ENCODE measurements at places on chromosomes 7 and 10. TPM values are rescaled to one million over a fixed set of nuclear protein-coding genes. Genes with fewer than 3 reads are reported as not detected.
A peak's percentile ranks its signal among the peaks of the same experiment; 100 is the strongest.

The SAP25 gene
- total RNA-seq = 1.1 TPM

DNA sequence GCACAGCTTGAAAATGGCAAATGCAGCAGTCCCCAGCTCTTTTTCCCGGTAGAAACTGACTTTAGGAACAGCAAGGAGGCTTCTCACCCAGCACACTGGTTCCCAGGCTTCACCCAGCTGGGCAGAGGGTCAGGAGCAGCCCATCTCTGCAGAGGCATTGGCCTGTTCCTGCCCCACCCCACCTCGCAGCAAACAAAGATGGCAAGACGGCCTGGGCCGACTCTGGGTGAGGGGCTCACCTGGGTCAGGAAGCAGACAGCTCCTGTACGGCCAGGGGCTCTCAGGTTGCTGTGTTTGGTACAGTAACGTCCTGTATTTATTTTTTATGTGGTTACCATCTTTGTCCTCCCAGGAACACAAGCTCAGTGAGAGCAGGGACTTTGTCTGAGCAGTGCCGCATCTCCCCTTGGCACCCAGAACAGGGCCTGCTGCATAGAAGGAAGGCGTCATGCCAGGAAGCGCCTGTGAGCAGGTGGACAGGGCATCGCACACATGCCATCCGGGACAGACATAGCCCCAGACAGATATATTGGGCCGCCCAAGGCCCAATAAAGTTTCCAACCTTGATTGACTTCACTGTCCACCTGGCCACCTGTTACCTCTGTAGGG lies 585.0 kb upstream of the FOXK1 start:
- no peak for DNase-seq

- DNase-seq = no peak
Observed at GRCh38 chr7:22995011-22995410, 18.9 kb downstream of the HYCC1 start.

The PARD3 gene
- 46.7 TPM for total RNA-seq

DNA sequence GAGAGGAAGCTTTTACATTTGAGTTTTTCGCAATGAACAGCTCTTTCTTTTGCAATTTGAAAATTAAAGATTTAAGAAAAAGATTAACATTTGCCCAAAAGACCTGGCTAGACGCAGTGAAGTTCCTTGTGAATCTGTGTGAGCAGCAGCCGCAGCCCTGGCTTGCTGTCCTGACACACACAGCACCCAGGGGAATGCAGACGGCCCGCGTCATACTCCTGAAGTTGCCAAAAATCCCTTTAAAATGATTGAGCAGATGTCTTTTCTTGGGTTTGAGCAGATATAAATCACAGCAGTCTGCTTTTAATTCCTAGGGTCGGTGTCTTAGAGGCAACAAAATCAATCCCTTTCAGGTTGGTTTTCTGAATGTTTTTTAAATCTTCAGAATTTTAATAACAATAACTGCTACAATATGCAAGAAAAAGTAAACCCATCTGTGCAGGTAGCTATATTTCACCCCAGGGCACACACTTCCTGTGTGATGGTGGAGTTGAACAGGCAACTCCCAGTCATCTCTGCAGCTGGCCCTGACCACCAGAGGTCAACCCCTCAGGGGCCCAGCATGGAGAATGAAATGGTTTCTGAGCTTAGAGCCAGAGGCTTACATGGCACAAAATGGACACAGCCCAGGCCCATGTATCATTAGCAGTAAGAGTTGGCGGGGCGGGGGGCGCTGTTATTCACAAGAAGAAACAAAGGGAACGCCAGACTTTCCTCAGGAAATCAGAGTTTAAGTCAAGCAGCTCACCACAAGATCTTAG lies 32.2 kb upstream of the TRIL start:
- DNase-seq = no peak

- no peak for DNase-seq
Observed at GRCh38 chr10:71603150-71603549, 116.4 kb downstream of the C10orf105 start.

DNA sequence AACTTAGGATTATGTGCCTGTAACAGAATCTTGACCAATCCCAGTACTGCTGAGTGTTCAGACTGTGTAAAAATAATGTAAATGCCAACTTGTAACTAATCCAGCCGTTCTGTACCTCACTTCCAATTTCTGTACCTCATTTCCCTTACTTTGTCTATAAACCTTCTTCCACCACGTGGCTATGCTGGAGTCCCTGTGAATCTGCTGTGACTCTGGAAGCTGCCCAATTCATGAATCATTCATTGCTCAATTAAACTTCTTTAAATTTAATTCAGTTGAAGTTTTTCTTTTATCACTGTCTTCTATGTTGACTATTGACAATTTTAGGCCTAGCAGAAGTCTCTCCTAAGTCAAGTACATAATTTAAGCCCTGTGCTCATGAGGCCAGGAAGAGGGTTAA lies 215.3 kb upstream of the RHOBTB1 start:
- DNase-seq = no peak

The STARD3NL gene
- 47.9 TPM for total RNA-seq

The UCMA gene
- total RNA-seq = not detected

DNA sequence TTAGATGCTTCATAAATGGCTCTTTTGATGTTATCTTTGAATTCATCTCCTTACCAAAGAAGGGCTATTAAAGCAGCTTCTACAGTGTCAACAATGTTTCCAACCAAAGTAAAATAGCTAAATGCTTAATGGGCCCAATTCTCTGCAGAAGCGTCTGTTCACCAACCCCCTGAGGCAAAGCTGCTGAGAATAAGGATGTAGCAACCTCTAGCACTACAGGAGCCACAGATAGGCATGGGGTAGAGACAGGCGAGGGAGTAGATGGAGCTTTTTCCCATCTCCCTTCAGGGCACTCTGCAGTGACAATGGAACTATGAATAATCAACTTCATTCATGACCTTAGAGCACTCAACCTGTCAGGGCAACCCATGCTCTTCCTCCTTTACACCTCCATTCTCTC lies 134.1 kb downstream of the FZD1 start:
- DNase-seq = no peak

DNA sequence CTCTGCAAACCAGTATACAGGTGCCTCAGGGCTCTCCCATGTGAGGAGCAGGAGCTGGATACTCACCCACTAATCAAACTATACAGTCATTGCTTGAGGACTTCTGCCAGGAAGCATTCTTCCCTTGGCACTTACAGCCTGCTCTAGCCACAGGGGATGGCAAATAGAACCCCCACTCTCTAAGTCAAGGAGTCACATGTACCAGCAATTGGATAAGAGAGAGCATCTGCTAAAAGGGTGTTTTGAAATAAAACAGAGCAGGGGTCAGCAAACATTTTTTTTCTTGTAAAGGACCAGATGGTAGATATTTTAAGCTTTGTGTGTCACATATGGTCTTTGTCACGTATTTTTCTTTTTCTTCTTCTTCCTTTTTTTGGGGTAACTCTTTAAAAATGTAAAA lies 865.2 kb upstream of the GHITM start:
- no peak for DNase-seq

- no peak for DNase-seq
Observed at GRCh38 chr10:110709444-110709828, 65.3 kb downstream of the RBM20 start.

DNA sequence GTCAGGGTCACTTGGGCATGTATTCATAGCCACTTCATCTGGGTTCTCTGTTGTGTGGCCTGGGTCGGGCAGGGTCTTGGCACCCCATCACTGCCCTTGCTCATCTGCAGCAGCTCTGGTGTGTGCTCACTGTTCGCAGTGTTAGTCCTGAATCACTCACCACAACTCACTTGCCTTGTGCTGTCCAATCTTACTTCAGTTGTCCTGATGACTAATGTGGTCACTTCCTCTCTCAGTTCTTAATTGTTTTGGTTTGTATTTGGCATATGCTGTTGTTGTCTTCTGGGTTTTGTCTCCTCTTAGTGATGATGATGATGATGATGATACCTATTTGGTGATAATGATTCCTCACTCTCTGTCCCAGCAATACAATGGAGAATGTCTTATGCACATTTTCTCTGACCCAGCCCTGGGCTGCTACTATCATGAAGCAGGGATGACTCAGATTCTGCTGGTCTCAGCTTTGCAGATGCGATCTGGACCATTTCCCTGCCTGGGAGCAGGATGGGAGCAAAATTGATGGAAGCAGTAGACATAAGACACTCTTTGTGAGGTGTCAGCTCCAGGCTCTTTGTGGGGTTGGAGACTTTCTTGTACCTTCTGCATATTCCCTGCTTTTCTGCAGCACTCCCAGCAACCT lies 17.0 kb downstream of the ADRA2A start:
- DNase-seq = no peak

DNA sequence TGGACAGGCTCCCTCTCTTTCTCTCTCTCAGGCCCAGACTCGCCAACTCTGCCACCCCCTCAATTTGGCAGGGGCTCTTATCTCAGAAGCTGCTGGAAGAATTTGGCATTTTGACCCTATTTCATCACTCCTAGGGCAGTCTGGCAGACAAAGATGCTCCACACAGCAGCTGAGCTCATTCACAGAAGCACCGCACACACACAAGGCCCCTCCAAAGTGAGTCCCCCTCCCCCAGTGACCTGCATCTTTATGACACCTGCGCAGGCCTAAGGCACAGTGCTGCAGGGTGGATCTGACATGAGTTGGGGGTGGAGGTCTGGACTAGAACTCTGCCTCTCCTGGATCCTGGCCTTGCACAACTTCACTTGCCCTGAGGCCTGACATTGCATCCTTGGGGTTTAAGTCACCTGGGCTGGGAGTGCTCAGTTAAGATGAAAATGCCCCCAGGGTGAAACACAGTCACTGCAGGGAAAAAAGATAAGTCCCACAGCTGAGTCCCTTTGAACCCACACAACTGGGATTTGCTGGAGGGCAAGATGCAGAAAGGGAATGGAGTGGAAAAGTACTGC lies 41.1 kb upstream of the DUSP5 start:
- DNase-seq = no peak

GRCh38 chr10:79068562-79069324 lies at the start of gene ZMIZ1:
ZMIZ1 (plus strand) TSS chr10:79068966; CDS start chr10:79201633, 132,667 bp downstream.
- DNase-seq = peak; percentile 71

The SGMS1 gene
- 82.5 TPM for total RNA-seq

DNA sequence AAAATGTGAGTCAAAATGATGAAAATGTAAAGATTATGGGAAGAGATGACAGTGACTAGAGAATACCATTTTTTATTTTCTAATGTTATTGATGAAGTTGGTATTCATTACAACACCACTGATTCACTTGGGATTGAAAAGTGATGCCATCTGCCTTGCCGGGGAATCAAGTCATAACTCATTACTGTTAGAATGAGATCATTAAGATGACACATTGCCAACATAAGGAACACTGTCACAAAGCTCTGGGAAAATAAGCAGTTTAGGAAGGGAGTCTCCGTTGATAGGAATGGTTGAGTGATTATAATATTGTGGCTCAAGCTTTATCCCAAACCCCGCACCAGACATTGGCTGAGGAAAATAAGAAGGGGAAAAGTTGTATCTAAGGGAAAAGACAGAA lies 121.5 kb upstream of the PLPP4 start:
- no peak for DNase-seq

DNA sequence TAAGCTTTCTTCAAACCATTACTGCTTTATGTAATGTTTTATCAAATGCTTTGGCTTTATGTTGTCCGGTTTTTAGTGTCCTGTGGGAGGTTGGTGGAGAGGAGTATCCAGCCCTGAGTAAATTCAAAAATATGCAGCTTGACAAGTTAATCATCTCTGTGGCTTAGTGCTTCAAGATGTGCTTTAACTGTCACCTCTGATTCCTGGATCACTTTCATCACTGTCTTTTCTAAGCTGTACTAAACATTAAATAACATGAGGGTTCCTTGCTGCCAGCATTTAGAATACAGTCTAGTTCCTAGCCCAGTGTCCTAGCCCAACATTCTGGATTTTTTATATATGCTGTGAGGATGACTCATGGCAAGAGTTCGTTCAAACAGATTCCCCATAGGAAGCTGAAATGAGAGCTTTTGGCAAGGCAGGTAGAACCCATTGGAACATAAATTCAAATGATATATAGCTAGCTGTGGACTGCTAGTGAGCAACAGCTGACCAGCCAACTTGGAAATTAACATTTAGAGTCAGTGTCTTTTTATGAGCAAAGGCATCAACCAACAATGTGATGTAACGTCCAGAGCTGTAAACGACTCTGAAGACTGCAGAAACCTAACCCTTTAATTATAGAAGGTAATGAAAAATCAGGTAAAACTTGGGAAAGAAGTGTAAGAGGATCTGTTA lies 80.6 kb upstream of the OIT3 start:
- no peak for DNase-seq

- no peak for DNase-seq
Observed at GRCh38 chr10:100009283-100009792, 409 bp downstream of the DNMBP start.

DNA sequence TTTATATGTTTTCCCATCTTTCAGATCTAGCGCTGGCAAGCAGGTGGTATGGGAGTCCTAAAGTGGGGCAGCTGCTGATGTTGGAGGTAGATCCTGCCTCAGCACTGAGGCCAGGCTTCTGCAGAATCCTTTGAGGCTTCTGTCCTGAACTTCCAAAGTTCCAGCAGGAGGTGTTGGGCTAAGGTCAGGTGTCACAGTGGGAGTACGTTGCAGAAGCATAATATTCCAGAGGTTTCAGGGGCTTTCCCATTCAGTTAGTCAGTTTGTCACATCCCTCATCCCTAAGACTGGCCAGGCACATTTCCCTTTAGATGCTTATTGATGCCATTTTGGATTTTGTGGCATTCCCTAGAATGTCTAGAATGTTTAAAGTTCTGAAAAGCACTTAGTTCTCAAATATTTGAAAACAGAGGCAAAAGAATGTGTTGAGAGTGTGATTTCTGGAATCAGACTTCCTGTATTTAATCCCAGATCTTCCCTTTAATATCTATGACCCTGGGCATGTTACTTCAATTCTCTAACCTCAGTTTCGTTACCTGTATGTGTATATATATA lies 319.1 kb upstream of the PHYHIPL start:
- DNase-seq = no peak

The NEUROG3 gene
- total RNA-seq = not detected

DNA sequence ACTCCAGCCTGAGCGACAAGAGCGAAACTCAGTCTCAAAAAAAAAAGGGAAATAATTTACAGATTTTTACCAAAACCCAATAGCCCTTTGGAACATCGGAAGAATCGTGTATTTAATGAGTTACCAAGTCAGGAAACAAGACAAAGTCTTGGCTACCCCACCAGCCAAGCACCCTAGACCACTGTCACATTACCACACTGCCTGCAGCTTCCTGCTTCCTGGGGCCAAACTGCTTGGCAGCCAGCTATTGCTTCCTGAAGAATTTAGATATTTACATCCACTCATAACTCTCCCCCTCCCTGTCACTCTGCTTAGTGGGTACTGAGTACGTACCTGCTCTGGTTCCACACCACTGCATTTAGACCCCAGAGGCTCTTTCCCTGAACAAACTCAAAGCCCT lies 14.1 kb upstream of the TNPO3 start:
- no peak for DNase-seq

DNA sequence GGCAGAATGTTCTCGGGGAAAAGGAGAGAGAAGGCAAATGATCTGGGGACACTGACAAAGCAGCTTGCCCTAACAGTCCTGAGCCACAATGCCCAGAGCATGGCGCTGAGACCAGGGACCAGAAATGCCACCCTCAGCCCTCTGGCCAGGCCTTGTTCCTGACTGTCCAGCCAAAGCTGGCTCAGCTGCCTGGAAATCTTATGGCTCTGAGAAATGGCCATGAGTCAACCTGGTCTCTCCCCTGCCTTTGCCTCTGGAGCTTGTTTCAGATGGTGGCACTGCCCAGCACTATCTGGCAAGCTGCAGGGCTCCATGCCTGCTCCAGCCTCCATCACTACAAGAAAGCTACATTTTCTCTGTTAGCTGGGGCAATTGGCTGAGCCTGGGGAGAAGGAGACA lies 90.5 kb upstream of the PLXNA4 start:
- DNase-seq = no peak

The DNAJC12 gene
- total RNA-seq = 5.2 TPM

- DNase-seq = no peak
Observed at GRCh38 chr10:124636271-124636995, 107.7 kb downstream of the FAM53B start.

GRCh38 chr7:98157761-98158160 lies 51.1 kb downstream of the LMTK2 start:
- no peak for DNase-seq
